ENCODE measurements at places on chromosomes 2 and 18.

- DNase-seq, result no peak
These were observed 218.9 kb upstream of the COPS8 start for GRCh38 chr2:236866542-236867340.

- no peak for DNase-seq
These were observed 1072.0 kb downstream of the CBLN2 start for GRCh38 chr18:71471963-71472725.

- peak; percentile 16 for DNase-seq
These were observed 65.2 kb downstream of the CCDC195 start for GRCh38 chr2:224650815-224651439.

- DNase-seq, result no peak
These were observed 80.9 kb downstream of the PPP1R1C start for GRCh38 chr2:182066400-182067087.

- DNase-seq, result no peak
These were observed 222.4 kb upstream of the COL3A1 start for GRCh38 chr2:188751816-188752215.

- peak; percentile 10 for DNase-seq
These were observed 258.3 kb downstream of the SS18 start for GRCh38 chr18:25832001-25832604.

DNA sequence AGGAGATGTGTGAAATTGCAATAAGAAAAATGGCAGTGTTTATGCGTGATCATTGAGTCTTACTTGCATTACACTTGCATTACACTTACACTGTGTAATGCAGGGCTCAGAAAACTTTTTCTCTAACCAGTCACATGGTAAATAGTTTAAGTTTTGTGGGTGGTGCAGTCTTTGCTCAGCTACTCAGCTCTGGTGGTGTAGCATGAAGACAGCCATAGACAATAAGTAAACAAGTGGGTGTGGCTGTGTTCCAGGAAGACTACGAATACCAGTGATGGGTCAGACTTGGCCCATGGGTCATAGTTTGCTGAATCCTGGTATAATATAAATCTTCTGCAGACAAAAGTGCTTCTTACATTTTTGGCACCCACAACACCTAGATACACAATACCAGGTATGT lies 115.6 kb upstream of the CYP1B1 start:
- no peak for DNase-seq

GRCh38 chr2:36343606-36344005 lies 12.0 kb upstream of the CRIM1 start:
- DNase-seq, result no peak

DNA sequence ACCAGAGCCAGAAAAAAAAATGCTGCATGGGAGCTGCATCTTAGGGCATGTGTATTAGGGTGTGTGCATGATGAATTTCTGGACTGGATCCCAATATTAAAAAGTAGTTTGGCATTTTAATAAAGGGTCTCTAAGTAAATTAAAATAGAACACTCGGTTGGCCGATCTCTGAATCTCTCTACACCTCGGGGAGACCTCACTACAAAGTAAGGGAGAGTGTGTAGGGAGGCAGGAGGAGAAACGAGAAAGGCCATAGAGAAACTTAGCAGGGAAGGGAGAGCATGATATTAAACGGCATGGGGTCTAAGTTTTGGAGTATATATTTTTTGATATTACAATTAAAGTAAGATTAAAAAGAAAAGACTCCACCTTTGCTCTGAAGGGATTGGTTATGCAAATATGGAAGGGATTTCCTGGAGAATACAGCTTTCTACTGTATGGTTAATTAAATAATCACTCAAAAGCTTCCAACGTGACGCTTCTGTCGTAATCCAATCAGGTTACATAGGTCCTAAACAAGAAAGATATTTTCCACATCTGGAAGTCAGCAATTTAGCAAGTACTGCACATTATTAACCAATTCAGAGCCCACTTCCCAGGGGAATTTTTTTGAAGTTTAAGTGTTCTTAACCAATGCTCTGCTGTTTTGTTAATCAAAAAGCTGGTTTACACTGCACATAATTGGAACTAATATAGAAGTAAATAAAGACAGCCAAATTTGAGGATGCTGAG lies 1.0 kb upstream of the ZEB2 start:
- no peak for DNase-seq

- no peak for DNase-seq
These were observed 69.8 kb upstream of the EPB41L5 start for GRCh38 chr2:119943058-119943457.

- no peak for DNase-seq
These were observed 76.9 kb downstream of the AOX1 start for GRCh38 chr2:200662727-200663126.

DNA sequence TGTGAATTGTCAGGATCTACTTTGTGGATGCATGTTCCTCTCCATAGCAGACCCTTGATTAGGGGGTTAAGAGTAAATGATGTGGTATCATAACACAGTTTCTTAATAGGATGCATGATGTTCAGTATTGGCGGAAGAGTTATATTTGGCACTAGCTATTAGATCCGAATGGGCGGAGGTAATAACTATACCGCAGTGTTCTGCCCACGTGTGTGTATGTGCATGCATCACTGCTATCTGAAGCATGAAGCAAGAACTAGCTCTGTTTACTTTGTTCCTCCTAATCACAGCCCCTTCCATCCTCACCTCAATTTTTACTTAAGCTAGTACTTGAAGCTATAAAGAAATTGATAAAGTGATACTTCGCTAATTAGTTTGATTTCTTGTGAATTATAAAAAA lies 159.6 kb upstream of the NOSTRIN start:
- DNase-seq, result no peak

DNA sequence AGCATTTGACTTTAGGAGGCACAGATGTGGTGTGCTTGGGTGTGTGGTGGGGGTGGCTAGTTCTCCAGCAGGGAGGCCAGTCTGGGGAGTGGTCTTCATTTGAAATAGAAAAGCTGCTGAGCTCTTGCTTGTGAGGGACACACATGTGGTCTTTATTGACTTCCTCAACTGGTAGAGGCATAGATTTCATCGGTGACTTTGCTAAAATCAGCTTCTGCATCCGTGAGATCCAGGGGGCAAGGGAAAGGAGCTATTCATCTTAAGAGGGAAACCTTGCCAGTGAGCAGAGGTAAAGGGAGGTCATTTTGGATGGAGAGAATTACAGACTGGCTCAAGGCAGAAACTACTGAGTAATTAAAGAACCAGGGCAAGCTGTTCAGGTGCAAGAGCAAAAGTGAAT lies 4.7 kb downstream of the MAPRE3 start:
- DNase-seq, result no peak

DNA sequence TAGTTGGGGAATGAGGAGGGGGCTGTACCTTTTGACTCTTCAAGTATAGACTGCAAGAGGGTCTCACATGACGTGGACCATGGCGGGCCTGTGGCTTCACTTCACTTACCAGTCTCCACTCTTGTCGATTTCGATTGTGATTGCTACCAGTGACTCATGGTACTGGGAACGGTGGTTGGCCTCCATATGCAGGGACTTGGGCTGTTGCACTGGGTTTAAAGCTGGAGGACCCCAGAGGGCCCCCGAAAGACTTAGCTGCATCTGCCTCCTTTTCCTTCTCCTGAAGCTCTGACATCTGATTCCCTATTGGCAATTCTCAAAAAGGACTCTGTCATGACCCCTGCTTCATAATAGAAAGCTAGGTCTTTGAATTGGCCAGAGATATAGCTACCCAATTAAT lies 43.4 kb downstream of the HK2 start:
- no peak for DNase-seq

GRCh38 chr18:45890606-45891005 lies 65.1 kb downstream of the SIGLEC15 start:
- DNase-seq, result no peak

- no peak for DNase-seq
These were observed 138.9 kb downstream of the LTBP1 start for GRCh38 chr2:33085646-33086045.

GRCh38 chr2:210551001-210551400 lies 5.4 kb upstream of the CPS1 start:
- no peak for DNase-seq

DNA sequence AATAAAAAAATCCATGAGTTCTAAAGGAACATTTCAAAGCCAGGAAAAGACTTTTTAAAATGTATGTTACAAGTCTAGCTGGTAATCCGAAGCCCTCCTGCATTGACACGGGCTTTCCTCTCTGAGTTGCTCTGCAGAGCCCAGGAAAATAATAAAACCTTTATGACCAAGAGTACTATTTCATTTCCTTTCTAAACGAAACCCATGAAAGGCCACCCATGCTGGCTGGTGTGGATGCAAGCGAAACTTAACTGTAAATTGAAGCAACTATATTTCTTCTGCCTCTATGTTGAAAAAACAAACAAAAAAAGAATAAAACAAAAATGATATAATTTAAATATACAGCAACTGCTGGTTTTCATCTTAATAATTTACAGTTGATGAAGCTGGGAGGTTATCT lies 41.3 kb upstream of the ZNF532 start:
- DNase-seq, result no peak

DNA sequence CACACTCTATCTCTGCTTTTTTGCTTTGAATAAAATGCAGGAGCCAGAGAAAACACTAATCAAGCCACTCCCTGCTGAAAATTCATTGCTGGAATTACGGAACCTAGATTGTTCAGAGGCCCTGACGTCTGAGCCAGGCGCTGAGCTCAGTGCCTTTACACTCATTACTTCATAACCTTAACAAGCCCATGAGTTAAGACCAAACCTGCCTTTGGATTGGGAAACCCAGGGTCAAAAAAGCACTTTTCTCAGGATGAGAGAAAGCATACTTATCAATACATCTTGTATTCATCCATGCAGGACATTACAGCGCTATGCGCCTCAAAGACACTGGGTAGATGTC lies 762 bp downstream of the INO80C start:
- no peak for DNase-seq

DNA sequence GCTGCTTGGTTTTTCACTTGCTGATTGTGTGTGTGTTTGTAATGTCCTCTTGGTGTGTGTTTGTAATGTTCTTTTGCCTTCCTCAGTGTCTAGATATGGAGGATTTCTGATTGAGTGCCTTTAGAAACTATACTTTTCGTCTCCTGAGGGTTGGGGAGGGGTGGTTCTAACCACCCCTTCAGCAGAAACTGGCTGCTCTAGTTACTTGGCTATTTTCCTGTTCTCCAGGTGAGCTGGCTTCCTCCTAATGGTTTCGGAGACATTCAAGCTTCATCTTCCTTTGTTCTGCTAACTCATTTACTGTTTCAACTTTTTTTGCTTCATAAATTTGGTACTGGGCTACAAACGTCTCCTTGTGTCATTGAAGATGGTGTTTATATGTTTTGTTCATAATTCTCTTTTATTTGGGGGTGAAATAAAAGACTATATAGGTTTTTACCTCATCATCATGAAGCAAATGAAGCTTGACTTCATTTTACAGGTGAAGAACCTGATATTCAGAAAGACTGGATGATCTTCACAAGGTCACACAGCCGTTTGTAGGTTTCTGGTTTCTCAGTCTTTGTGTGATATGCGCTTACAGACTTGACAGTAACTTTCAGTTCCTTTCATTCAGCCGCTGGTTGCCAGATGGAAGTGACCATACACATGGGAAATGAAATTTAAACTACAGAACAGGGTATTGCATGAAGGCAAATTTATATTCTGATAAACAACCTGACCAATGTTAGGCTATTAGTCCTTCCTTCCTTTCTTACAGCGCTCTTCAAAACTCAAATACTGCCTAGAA lies 238.5 kb downstream of the GALR1 start:
- no peak for DNase-seq

DNA sequence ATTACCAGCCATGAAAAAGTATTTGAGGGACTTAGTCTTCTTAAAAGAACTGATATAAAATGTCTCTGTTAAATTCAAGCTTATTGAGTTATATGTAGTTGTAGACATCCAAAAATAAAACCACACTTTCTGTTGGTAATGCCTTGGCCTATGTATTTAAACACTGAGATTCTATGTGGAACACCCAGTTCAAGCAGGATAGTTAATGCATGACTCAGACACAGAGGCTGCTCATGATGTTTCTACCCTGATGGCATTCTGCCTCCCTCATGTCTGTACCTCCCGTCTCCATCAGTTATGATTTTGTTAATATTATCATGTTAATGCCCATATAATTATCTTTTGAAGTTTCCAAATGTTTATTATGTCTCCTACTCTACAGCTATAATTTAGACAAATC lies 164.5 kb downstream of the XIRP2 start:
- no peak for DNase-seq

GRCh38 chr2:25320077-25320476 lies 21.6 kb downstream of the DNMT3A start:
- DNase-seq, result no peak

DNA sequence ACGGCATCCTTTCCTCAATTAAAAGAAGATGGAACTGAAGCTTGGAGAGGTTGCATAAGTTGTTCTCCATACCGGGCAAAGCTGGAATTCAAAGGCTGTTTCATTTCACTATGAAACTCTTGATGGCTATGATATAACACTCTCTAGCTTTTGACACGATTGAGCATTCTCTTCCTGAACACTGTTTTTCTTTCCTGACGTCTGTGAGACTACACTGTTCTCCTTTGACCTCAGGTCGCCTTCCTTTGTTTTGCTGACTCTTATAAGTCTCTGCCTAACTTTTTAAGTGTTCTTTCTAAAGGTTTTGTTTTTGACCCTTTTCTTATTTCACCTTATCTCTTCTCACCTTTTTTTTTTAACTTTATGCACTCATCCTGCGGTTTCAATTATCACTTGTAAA lies 261.8 kb upstream of the LINC00305 start:
- no peak for DNase-seq

GRCh38 chr2:235757212-235757611 lies 263.4 kb downstream of the AGAP1 start:
- no peak for DNase-seq

GRCh38 chr2:32742376-32742775 lies 114.5 kb downstream of the TTC27 start:
- no peak for DNase-seq

GRCh38 chr18:79123948-79124347 lies 54.8 kb downstream of the ATP9B start:
- DNase-seq, result no peak

DNA sequence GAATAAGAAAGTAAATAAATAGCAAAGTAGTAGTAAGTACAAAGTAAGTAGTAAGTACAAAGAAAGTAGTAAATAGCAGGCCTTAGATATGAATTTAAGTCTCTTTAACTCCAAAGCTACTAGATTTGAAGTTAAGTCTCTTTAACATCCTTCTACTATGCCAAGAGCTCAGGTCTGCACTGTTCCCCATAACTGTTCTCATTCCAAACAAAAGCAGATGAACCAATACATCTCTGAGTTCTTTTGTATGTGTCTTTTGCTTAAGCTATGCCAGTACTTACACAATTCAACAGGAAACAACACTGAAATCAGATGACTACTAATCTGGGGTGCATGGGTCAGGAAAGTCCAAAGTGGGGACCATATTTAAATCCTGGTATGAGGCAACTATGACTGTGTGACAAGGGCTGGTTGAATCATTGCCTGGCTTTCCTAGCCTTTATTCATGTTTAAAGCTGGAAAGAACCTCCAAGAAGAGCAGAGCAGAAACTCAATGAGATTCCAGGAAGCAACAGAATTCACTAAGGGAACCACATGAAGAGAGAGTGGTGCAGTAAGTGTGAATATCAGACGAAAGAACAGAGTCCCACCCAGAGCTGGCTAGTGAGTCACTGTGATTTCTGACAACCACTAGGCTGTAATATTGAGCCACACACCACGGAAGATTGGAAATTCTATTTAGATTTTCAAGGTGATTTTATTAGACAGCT lies 51.0 kb upstream of the CYP26B1 start:
- no peak for DNase-seq

- no peak for DNase-seq
These were observed 67.2 kb downstream of the GREB1L start for GRCh38 chr18:21309248-21309647.

Measured in T47D (cell line).